ENCODE measurements at places on chromosomes 5 and 9. TPM values are rescaled to one million over a fixed set of nuclear protein-coding genes. Genes with fewer than 3 reads are reported as not detected.

The CNTFR gene
- total RNA-seq, result 2.3 TPM

The BTNL8 gene
- not detected for total RNA-seq

The C5orf52 gene
- not detected for total RNA-seq

The RNF180 gene
- 10.9 TPM for total RNA-seq

The OR1Q1 gene
- total RNA-seq, result not detected

The WDR55 gene
- total RNA-seq, result 26.9 TPM

DNA sequence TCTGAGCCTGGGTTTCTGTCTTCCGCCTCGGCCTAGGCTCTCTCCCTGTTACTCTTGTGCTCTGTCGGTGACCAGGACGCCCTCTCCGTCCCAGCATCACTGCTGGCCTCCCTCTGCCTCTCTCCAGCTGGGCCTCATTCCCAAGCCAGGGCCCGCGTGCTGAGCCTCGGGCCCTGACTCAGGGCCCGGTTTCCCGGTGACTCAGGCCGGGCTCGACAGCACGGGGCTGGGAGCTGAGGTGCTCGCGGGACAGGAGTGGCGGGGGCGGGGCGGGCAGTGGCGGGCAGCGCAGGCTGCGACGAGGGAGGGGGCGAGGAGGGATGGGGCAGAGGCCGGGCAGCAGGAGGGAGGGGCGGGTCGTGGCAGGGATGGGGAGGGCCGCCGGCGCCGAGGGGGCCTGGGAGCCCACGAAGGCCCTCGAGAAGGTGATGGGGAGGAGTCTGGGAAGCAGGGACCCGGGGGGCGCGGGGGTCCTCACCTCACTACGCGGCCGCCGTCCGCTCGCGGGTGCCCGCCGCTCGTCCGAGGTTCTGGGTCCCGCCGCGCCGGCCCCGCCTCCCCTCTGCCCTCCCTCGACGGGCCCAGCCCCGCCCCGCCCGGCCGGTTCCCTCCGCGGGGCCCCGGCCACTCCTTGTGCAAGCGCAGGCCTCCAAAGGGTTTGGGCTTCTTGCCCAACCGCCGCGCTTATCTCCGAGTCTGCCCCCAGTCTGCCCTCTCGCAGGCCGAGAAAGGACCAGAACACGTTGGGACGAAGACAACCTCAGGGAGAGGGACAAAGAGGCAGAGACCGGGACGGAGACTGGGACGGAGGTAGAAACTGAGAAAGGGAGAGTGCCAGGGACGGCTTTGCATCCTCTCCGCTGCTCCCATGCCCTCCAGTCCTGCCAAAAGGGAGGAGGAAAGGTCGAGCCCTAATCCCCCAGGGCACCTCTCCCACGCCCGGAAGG lies at the start of gene ARAP3:
ARAP3 (minus strand) TSS at position 536 of the 947 bp plus-strand sequence. CDS start 1,744 bp downstream, outside the sequence.
- peaks cover 5% of the 10 kb centered on the region for H3K4me1 ChIP-seq
- peak within 1 kb of the TSS; percentile 16 for H3K27ac ChIP-seq

GRCh38 chr5:151461312-151461711 lies 13.9 kb downstream of the SLC36A1 start:
- peaks cover 4% of the 10 kb centered on the region for H3K36me3 ChIP-seq
- DNase-seq, result no peak
- no peaks in the 10 kb centered on the region for H3K27me3 ChIP-seq
- H3K4me1 ChIP-seq, result no peaks in the 10 kb centered on the region
- H3K4me3 ChIP-seq, result no peak overlapping the region

DNA sequence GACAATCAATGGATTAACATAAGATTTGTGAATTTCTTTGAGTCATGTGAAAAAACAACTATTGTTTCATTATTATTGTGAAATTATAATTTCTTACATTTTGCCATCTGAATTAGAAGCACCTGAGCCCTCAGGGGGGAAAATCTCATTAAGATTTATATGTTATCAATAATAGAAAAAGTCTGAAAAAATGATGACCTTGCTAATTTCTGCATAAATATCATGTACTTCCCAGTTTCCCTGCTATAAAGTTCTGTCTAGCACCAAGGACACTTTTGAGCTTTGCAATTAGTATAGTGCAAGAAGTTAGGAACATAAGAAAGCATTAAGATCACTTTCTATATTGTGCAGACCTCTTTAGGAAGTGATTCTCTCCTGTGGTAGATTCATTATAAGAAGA lies 488.3 kb upstream of the TUSC1 start:
- no peak overlapping the region for H3K27ac ChIP-seq
- no peak for DNase-seq
- H3K36me3 ChIP-seq, result no peaks in the 10 kb centered on the region
- H3K4me3 ChIP-seq, result no peak overlapping the region
- no peaks in the 10 kb centered on the region for H3K27me3 ChIP-seq

DNA sequence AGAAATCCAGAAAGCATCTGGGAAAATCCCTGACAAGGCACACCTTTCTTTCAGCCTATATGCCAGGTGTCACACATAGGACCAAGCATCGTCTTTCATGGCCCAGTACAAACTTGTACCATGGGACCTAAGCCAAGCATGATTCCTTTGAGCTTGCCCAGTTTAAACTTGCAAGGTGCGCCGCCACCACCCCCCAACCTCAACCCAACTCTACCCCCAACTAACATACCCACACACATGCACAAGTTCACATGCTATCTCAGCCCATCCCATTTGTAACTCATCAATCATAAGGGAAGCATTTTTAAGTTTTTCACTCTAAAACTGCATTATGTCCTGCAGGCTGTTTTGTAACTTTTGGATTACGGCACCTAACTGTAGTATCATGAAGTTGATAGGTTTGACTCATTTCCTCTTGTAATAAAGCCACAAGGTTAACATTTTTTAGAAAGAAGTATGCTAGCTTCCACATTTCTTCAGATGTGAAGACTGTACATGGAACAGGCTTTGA lies 145.9 kb upstream of the FST start:
- no peaks in the 10 kb centered on the region for H3K27me3 ChIP-seq
- no peaks in the 10 kb centered on the region for H3K36me3 ChIP-seq
- no peak overlapping the region for H3K27ac ChIP-seq
- H3K4me1 ChIP-seq, result no peaks in the 10 kb centered on the region
- DNase-seq, result no peak

- DNase-seq, result no peak
- H3K4me3 ChIP-seq, result no peak overlapping the region
- H3K36me3 ChIP-seq, result no peaks in the 10 kb centered on the region
Measured at GRCh38 chr5:31157720-31158119, 35.8 kb upstream of the CDH6 start.

DNA sequence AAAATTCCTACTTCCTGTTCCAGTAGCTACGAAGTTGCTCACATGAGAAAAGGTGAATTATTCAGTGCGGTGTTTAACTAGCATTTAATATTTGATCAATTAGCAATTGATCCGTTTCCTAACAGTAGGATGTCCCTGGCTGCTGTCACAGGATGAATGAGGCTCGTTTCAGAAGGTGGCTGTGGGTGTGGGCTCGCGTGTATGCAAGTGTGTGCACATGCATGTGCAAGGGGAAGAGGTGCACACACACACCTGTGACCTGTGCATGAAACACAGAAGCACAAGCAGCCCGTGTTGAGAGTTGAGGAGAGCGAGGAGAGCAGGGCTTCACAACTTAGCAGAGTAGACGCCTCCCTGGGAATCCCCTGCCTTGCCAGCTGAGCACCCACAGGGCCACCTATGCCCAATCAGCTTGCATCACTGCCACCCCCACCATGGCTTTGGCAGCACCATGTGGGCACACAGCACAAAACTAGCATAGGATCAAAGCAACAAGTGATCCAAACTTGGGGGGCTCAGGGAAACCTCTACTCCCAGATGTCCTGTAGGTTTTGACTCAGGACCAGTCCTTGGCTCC lies 107.2 kb downstream of the C5orf15 start:
- H3K4me1 ChIP-seq, result peaks cover 7% of the 10 kb centered on the region
- H3K27me3 ChIP-seq, result peaks cover 17% of the 10 kb centered on the region
- no peak overlapping the region for H3K4me3 ChIP-seq
- DNase-seq, result no peak
- H3K36me3 ChIP-seq, result peaks cover 1% of the 10 kb centered on the region

GRCh38 chr5:160905285-160905684 lies 53.3 kb upstream of the ATP10B start:
- H3K36me3 ChIP-seq, result no peaks in the 10 kb centered on the region
- H3K4me3 ChIP-seq, result no peak overlapping the region
- no peak for DNase-seq
- peaks cover 24% of the 10 kb centered on the region for H3K4me1 ChIP-seq
- H3K27ac ChIP-seq, result no peak overlapping the region

GRCh38 chr5:58224661-58225060 lies 235.2 kb downstream of the PLK2 start:
- H3K4me3 ChIP-seq, result no peak overlapping the region
- H3K36me3 ChIP-seq, result no peaks in the 10 kb centered on the region
- no peak overlapping the region for H3K27ac ChIP-seq
- H3K4me1 ChIP-seq, result no peaks in the 10 kb centered on the region
- no peaks in the 10 kb centered on the region for H3K27me3 ChIP-seq

DNA sequence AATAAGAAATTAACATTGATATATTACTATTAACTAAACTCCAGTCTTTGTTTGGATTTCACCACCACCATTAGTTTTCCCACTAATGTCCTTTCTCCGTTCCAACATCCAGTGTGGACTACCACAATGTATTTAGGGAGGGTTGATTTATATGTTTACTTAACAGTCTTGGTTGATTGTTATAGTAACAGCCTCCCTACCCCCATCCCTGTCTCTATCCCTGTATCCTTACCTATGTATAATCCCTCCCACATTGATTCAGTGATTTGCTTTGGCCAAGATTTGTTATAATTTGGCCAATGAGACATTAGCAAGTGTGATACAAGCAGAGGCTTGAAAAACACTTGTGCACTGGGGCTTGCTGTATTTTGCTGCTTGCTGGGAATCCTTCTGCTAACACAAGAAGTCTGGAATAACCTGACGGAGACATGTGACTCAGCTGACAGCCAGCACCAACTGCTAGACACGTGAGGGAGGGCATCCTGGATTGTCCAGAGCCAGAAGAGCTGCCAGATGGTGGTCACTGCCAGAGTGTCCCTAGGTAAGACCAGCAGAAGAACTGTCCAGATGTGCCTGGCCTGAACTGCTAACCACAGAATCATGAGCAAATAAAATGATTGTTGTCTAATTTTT lies 51.2 kb upstream of the TCF7 start:
- H3K27ac ChIP-seq, result no peak overlapping the region
- H3K4me3 ChIP-seq, result no peak overlapping the region
- peaks cover 5% of the 10 kb centered on the region for H3K4me1 ChIP-seq
- H3K27me3 ChIP-seq, result no peaks in the 10 kb centered on the region
- H3K36me3 ChIP-seq, result no peaks in the 10 kb centered on the region

DNA sequence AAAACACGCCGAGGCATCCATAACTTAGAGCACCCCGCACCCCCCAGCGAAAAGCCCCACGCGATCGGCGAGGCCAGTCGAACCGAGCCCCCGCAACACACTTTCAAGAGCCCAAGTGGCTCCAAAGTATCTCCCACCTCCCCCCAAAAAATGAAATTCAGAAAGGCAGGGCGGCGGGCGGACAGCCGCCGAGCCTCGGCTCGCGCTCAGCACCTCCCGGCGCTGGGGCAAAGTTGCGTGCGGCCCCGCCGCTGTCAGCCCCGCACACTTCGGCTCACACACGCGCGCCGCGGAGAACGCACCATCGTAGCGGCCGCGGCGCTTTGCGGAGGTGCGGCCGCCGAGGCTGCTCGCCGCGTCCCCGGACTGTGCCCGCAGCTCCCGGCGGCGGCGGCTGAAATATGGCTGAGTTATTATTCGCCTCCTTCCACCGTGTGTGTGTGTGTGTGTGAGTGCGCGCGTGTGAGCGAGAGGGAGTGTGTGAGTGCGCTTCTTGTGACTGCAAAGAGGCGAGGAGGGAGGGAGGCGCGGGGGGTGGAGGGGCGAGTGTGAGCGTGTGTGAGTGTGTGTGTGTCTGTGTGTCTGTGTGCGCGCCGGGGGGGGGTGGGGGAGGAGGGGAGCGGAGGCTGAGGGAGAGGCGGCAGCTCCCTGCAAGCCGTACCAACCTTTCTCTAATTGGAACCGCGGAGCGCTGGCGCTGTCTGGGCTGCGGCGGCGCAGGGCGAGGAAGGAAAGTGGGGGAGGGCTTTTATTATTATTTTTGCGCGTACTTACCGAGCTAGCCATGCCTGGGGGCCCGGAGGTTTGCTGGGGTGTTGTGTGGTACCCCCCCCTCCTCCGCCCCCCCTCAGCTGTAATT lies 599 bp downstream of the MLLT3 start:
- peak overlapping the region; percentile 86 for H3K27ac ChIP-seq
- DNase-seq, result peak; percentile 40
- no peaks in the 10 kb centered on the region for H3K36me3 ChIP-seq
- H3K27me3 ChIP-seq, result peaks cover 25% of the 10 kb centered on the region
- H3K4me3 ChIP-seq, result peak overlapping the region; percentile 94
- H3K4me1 ChIP-seq, result peaks cover 30% of the 10 kb centered on the region

DNA sequence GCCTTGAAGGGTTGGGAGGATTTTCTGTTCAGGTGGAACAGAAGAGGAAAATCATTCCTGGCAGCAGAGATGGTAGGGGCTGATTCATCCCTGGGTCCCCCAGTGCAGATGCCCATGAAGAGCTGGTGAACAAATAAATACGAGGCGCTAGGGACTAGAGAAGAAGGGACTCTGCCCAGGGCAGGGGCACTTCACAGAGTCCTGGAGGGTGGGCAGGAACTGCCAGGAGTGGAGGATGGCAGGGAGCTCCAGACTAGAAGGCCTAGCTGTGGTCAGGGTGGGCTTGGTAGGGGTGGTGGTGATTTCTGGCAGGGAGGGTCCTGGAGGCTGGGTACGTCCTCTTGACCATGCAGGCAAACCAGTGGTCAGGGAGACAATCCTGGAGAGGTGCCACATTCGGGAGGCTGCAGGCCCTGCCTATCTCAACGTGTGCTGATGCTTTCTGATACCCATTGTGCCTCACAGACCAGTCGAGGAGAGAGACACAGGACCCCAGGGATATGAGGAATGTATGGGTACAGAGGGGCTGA lies 69.9 kb downstream of the CRB2 start:
- H3K36me3 ChIP-seq, result peaks cover 22% of the 10 kb centered on the region
- H3K4me3 ChIP-seq, result no peak overlapping the region
- no peak overlapping the region for H3K27ac ChIP-seq
- H3K4me1 ChIP-seq, result peaks cover 1% of the 10 kb centered on the region
- no peak for DNase-seq
- peaks cover 3% of the 10 kb centered on the region for H3K27me3 ChIP-seq

DNA sequence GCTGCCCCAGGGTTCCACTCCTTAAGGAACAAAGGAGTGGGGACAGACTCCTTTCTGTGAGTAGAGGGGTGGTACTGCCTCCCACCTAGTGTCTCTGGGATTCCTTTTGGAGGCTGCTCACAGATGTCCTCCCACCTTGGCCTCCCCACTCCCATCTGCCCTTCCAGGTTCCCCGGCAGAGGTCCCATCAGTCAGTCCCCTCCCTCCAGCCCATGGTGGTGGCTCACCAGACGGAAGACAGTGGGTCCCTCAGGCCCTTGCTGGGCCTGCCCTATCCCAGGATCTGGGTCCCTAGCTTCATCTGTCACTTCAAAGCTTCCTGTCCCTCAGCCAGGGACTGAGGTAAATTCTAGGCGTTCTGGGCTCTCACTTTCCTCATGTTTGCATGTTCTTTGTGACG lies 35.6 kb upstream of the NEK6 start:
- H3K27ac ChIP-seq, result no peak overlapping the region
- H3K27me3 ChIP-seq, result peaks cover 5% of the 10 kb centered on the region
- DNase-seq, result no peak
- no peaks in the 10 kb centered on the region for H3K36me3 ChIP-seq

GRCh38 chr5:54663866-54664265 lies 146.3 kb downstream of the SNX18 start:
- H3K27me3 ChIP-seq, result no peaks in the 10 kb centered on the region
- no peak overlapping the region for H3K4me3 ChIP-seq
- DNase-seq, result no peak
- no peaks in the 10 kb centered on the region for H3K4me1 ChIP-seq
- no peak overlapping the region for H3K27ac ChIP-seq
- no peaks in the 10 kb centered on the region for H3K36me3 ChIP-seq

All from progenitor cell of endocrine pancreas (in vitro differentiated cells).